ENCODE measurements at places on chromosomes 11 and 22.

GRCh38 chr11:131579932-131580387 lies 209.5 kb downstream of the NTM start:
- peak; percentile 80 for DNase-seq

DNA sequence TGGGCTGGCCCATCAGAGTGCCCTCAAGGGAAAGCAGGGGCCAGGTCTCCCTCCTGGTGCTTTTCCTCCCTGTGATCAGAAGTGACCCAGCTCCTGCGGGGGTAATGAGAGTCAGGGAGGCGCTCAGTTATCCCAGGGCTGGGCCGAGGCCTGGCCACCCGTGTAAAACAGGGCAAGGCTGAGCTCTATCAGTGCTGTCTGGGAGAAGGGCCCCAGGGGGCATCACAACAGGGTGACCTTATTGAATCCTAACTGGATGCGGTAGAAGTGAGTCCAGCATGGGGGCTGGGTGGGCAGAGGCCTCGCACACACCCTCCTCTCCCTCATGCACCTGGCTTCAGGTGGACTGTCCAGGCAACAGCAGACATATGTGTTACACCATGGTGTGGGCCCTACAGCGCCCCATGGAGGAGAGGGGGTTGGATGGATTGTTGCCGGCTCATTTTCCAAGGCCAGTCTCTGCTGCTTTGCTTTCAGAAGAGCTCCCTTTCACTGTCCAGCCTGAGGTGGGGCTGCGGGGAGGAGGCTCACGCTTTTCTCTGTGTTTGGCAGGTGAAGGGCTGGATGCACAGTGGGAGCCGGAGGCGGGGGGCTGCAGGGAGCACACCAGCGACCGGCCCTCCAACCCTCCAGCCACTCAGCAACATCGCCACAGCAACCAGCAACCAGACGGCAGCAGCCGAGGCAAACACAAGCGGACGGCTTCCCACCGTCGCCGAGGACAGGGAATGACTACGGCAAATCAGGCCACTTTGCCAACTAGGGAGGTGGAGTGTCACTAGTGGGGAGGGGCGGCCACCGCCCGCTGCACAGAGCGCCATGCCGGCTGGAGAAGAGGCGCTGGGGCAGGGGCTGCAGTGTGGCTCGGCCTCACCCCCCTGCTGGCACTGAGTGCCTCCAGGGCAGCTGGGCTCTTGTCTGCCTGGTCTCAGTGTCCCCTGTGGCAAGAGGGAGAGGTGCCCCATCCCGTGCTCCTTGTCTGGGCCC lies 24.7 kb downstream of the GNAZ start:
- DNase-seq: no peak

DNA sequence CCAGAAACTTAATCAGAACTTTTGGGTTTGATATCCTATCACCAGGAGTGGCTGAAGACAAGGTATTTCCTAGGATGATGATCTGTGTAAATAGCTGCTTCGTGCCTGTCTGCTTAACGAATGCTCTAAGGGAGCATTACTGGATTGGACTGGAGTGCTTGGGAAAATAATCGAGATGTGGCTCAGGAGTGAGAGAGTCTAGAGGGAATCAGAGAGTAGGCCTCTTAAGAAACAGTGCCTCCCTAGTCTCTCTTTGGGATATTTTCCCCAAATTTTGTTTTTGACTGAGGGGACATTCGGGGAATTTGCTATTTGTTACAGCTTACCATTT lies 2.5 kb downstream of the MAML2 start:
- DNase-seq: no peak

- DNase-seq: no peak
Measured at GRCh38 chr22:36223504-36223903, 15.8 kb downstream of the APOL2 start.

GRCh38 chr22:50581950-50582492 lies 628 bp downstream of the CHKB start:
- DNase-seq: peak; percentile 49

DNA sequence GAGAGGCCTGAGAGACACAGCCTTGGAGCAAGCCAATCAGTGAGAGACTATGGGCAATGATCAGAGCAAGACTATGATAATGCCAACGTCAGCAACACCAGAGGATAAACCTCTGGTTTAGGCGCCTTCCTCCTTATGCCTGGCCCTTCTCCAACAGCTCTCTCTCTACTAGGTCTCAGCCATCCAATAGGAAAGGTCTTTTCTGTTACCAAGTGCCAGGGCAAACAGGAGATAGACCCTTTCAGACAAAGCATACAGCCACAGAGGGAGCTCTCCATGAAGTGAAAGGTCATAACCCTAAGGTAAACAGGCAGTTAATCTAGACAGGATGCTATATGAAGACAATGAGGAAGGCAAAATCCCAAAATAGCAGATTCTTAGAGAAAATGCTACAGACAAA lies 9.5 kb downstream of the STK33 start:
- no peak for DNase-seq

All from hematopoietic multipotent progenitor cell treated with erythropoietin and hydrocortisone succinate and interleukin-3 and kit ligand, for 4 days (in vitro differentiated cells).